ENCODE measurements at places on chromosomes 16 and 17.
A peak's percentile ranks its signal among the peaks of the same experiment; 100 is the strongest.

DNA sequence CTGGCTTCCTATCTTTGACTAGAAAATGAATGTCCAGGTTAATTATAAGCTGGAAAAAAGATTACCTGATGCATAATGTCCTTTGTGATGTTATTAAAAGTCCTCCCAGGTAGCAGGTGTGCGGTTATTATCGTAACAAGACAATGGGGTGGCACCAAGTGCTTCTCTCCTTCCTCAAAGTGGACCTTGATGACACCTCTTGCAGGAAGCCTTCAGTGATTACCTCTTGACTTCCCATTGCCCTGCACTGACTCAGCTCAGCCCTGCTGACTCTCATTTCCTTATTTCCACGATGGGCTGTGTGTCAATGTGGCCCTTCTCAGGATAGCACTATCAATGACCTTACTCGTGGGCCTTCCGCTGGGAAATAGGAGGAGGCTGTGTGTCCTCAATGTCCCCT, 477.4 kb upstream of the CCL2 start:
- DNase-seq, result no peak

DNA sequence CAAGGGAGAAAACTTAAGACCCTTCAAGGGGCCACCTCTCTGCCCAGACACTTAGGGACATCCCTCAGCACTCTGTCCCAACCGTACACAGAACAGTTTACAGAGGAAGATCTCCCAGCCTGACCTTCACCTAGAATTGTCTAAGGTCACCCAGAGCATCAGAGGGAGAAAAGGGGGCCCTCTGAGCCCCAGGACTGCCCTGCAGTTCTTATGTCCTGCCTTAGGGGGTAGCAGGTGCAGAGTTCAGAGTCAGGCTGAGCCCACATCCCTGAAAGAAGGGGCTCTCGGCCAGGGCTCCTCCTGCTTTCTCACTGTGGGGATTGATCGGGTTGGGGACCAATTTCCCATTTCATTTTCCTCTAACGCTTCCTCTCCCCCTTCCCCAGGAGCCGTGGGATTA, 15.4 kb downstream of the CA4 start:
- no peak for DNase-seq

- peak; percentile 96 for DNase-seq
Measured at GRCh38 chr16:72848759-72849664, 198.9 kb downstream of the ZFHX3 start.

- DNase-seq, result no peak
Measured at GRCh38 chr16:78925083-78925767, 675.3 kb downstream of the MAF start.

DNA sequence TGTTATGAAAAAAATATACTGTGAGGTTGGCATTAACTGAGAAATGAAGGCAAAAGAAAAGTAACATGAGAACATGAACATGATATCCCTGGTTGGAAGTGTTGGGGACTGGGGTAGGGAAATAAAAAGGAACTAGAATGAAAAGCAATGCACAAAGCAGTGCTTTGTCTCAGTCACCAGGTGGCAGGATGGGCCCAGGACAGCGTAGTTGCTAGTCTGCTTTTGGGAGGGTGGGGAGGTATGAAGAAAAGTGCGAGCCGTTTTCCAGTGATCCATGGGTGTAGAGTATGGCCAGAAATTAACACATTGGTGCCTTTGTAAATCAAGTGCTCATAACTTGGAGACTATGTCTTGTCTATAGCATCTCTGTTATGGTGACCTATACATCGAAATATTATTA, 662.5 kb upstream of the SALL1 start:
- no peak for DNase-seq
